Stimulated activated CD8-positive, alpha-beta memory T cell treated with anti-CD3 and anti-CD28 coated beads, Interleukin-4, amount 100 ng/mL, for 1 hour (primary cell): ENCODE measurements at places on chromosomes 3 and 15.

DNA sequence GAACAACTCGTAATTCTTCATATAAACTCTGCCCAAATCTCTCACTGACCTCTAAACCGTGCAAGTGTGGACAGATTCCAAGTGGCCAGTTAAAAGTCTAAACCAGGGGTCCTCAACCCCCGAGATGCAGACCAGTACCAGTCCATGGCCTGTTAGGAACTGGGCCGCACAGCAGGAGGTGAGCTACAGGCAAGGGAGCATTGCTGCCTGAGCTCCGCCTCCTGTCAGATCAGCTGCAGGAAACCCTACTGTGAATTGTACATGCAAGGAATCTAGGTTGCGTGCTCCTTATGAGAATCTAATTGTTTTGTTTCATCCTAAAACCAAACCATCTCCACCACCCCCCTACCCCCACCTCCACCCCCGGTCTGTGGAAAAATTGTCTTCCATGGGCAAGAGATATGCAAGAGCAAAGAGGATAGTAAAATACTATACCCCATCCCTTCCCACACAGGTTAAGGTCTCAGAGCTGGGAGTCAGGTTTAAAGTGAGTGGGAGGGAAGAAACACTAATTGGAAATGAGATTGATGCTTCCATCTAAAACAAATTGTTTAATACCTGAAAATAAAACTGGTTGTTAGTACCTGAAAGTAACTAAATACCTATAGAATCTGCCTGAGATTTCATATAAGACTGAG is 54.0 kb downstream of the POLQ start:
- DNase-seq: no peak

GRCh38 chr3:120554812-120555606 is 41.1 kb upstream of the NDUFB4 start:
- DNase-seq: no peak

DNA sequence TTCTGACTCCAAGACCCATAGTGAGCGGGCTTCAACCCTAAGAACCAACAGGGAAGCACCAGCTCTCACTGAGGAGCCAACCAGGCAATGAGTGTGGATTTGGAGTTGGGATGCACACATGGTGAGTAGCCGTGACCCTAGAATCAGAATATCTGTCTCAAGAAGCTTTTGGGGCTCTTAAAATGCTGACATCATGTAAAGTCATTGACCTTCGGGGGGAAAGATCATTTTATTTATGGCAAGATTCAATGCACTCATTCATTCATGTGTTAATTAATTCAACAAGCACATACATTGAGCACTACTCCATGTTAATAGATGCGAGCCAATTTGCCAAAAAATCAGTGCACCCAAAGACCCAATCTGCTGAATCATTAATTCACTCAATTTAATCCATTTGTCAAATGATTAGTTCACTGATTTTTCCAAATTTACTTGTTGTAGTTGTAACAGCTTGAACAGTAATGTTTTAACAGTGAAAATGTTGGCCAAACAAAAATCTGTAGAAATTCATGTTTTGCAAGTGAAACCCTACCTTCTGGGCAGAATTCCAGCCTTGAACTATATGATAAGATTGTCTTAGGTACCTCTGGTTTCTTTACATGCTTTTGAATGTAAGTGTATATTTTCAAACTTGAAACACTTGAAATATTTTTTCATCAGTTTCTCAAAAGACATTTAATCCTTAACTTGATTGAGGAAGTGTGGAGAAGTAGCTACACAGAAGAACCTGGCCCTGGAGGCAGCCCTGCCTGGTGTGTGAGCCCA is 29.8 kb upstream of the LACTB start:
- no peak for DNase-seq

DNA sequence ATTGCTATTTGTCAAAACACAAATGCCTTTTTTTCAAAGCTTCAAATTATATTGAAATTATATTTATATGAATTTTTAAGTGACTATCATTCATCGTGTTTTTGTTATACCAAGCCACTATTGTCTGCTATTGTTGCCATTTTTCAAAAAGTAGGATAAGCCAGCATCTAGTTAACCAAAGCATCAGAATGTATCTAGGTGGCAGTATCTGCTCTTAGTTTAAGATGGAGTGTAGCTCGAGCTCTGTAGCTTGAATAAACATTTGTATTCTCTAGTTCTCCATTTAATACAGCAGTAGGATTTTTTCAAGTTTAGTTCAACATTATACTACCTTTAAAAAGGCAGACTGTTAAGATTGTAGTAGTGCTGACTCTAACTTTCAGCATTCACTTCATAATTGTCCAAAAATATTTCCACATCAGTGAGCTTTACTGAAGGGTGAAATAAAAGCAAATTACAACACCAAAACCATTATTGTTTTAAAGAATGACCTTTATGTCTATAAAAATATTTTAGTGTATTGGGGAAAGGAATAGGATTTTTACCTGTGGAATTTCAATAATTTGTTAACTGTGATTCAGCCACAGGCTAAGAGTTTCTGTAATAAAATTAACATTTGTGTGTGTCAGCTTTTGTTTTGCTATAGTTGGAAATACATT is 19.6 kb upstream of the C15orf61 start:
- DNase-seq: no peak

GRCh38 chr3:113454630-113455029 is 13.3 kb upstream of the CFAP44 start:
- no peak for DNase-seq

DNA sequence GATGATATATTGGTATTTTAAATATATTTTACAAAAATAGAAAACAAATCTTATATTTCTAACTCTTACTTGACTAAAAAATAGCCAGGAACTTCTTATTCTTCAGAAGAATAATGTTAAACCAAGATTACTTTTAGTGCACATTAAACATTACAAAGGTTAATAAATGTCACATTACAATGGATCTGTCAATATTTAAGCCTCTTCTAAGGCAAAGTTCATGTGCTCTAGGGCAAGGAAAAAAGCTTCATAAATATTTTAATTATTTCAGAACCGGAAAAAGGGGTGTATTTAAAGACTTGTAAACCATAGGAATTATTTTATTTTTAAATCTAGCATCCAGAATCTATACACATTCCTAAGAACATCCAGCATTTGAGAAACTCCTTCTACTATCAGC is 166.9 kb upstream of the ROBO2 start:
- DNase-seq: no peak

GRCh38 chr3:138389841-138390581 is 41.6 kb downstream of the MRAS start:
- DNase-seq: no peak

DNA sequence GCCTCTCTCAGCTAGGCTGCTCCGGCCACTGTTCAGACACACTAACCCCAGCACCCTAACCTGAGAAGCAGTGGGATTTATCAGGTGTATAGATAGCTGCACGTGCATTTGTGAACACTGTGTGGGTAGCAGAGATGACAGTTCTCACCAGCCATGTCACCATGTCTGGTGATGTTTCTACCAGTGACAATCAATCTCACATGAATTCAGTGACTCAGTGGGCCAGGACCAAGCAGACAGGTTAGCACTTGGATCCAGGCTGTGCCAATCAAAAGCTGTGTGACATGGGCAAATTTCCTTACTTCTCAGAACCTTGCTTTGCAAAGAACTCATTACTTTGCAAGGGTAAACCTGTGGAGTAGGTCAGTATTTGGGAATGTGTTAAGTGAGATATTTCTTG is 65.3 kb upstream of the GATM start:
- no peak for DNase-seq

DNA sequence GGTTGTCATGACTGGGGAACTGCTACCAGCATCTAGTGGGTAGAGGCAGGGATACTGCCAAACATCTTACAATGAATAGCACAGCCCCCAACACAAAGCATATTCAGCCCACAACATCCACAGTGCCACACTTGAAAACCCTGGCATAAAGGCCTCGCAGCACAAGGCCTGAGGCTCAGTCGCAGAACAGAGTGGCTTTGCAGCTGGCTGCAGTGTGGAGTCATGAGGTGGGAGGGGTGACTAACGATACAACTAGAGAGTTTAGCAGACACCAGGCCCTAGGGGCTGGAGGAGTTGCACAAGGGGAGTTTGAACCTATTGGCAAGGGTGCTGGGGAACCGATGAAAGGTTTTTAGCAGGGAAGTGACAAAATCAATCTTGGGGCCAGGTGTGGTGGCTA is 32.1 kb downstream of the GRK7 start:
- no peak for DNase-seq

- DNase-seq: no peak
These were observed 17.8 kb downstream of the CEP19 start for GRCh38 chr3:196694202-196694638.

GRCh38 chr3:50204804-50205412 is at the start of gene SLC38A3:
TSS of gene SLC38A3 (plus strand) at chr3:50205271. CDS start at chr3:50214200, 8,929 bp downstream.
- no peak for DNase-seq

DNA sequence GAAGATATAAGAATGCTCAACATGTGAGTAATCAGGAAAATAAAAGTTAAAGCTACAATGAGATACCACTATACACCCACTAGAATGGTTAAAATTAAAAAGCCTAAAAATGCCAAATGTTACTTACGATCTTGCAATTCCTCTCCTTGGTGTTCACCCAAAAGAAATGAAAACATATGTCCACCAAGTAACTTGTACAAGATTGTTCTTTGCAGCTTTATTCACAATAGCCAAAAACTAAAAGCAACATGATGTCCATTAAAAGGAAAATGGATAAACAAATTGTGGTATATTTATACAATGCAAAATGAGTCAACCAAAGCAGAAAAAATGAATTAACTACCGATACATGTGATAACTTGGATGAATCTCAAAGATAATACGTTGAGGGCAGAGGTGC is 301.6 kb upstream of the THBS1 start:
- DNase-seq: no peak

- DNase-seq: no peak
These were observed 90.3 kb downstream of the FMN1 start for GRCh38 chr15:33104212-33104611.

- DNase-seq: no peak
These were observed 211.2 kb upstream of the TLE3 start for GRCh38 chr15:70308735-70309434.
